ENCODE measurements at places on chromosomes 5 and 9. TPM values are rescaled to one million over a fixed set of nuclear protein-coding genes. Genes with fewer than 3 reads are reported as not detected.
A peak's percentile ranks its signal among the peaks of the same experiment; 100 is the strongest.

FOXI1 gene
- 7.8 TPM for polyA plus RNA-seq

OR1N2 gene
- not detected for polyA plus RNA-seq

NANS gene
- polyA plus RNA-seq: 40.8 TPM

ENTPD8 gene
- 0.34 TPM for polyA plus RNA-seq

SCAI gene
- 9.9 TPM for polyA plus RNA-seq

ZDHHC12 gene
- polyA plus RNA-seq: 14.4 TPM

USP20 gene
- 19.3 TPM for polyA plus RNA-seq

SPATA9 gene
- 1.9 TPM for polyA plus RNA-seq

SLC36A2 gene
- 6.2 TPM for polyA plus RNA-seq

SLC2A6 gene
- 1.0 TPM for polyA plus RNA-seq

STK32A gene
- polyA plus RNA-seq: 14.3 TPM

DNA sequence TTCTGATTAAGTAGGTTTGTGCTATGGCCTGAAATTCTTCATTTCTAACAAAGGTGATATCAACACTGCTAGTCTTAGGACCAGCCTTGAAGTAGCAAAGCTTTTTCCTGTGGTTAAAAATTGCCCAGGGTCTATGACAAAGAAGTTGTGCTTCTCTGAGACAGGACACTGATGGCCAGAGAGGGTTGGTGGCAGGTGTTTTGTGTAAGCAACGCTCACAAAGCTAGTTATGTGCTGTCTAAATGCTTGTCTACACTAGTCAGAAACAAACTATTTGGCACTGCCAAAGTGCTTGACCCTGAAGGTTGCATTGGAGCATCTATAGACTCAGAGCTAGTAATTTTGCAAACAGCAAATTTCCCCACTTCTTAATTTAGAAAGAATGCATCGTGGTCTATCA is 44.1 kb upstream of the SELENOP start:
- no peak for DNase-seq

DNA sequence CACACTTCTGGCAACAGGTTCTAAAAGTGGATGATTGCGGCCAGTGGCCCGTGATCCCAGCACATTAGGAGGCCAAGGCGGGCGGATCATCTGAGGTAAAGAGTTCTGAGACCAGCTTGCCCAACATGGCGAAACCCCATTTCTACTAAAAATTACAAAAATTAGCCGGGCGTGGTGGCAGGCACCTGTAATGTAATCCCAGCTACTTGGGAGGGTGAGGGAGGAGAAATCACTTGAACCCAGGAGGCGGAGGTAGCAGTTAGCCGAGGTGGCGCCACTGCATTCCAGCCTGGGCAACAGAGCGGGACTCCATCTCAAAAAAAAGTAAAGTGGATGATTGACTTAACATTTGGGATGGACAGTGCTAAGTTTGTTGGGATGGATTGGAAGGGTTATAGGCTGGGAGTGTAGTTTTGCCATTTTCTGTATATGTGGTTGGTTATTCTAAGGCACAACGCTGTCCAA is 3.4 kb downstream of the MATR3 start:
- DNase-seq: no peak

GRCh38 chr9:38031594-38031993 is 37.4 kb downstream of the SHB start:
- DNase-seq: no peak

- no peak for DNase-seq
Measured at GRCh38 chr5:24773261-24773660, 128.5 kb upstream of the CDH10 start.

GRCh38 chr5:112554101-112554977 is 135.3 kb upstream of the EPB41L4A start:
- no peak for DNase-seq

DNA sequence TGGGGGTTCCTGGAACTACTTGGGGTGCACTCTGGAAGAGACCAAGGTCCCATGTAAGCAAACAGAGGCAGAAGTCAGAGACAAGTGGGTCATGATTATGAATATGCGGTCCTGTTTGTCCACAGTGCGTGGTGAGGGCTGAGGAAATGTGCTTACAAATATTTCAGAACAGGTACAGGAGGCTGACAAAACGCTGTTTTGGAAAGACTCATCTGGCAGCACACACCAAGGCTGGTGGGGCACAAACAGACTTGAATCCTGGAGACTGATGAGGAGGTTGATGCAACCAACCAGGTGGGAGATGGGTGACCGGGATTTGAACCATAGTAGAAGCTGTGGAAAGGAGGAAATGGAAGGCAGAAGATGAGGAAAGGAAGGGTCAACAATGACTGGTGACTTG is 83.8 kb downstream of the ADRB2 start:
- no peak for DNase-seq

DNA sequence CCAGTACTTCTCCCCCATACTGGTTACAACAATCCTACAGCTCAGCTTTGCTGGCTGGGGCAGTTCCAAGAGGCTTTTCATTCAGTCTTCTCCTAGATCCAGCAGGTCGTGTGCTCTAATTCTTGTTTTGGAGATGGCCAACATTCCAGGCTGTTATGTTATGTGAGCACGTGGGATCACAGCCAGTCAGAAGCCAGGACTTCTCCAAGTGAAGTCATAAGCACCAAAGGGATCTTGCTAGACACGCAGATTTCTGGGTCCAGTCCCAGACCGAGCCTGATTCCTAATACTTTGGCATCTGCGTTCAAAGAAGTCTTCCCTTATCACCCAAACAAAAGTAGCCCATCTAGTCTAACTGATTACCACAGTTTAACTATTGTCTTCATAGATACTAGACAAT is 1.4 kb upstream of the LARP1 start:
- DNase-seq: no peak

- DNase-seq: no peak
Measured at GRCh38 chr5:79573983-79574890, 38.0 kb upstream of the TENT2 start.

DNA sequence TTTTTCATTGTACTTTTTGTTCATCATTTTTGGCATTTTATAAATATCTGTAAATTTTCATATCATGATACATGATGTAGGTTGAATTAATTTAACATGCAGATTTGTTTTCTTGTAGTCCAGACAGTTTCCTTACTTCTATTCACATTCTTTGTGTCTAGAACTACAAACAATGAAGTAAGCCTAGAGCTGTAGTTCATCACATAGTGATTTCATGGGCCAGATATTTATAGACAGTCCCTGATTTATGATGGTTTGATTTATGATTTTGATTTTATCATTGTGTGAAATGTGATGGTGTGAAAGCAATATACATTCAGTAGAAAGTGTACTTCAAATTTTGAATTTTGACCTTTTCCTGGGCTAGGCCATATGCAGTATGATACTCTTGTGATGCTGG is 139.0 kb downstream of the ARHGEF28 start:
- DNase-seq: no peak

- no peak for DNase-seq
Measured at GRCh38 chr9:71202931-71203330, 81.5 kb upstream of the TRPM3 start.

GRCh38 chr5:10445352-10445751 is 3.7 kb downstream of the ROPN1L start:
- DNase-seq: no peak

DNA sequence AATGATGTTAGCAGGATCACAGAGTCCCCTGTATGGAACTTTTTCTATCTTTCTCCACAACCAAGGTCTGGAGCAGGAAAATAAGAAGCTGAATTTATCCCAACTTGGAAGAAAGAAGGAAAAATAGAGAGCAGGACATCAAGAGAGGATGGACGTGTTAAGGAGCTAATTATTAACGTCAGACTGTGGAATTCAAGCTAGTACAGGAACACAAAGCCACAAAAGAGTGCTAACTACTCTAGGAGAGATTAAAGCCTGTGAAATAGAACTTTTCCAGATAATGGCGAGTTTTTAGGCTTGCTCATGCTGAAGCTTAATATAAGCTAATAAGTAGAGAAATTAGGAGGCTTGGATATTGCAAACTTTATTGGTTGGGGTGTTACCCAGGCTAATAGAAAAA is 632 bp upstream of the SPINK13 start:
- no peak for DNase-seq

- no peak for DNase-seq
Measured at GRCh38 chr5:100574716-100575115, 39.5 kb downstream of the FAM174A start.

GRCh38 chr5:147981074-147981473 is 74.7 kb upstream of the C5orf46 start:
- DNase-seq: no peak

- peak; percentile 16 for DNase-seq
Measured at GRCh38 chr5:75616971-75617621, 5.8 kb downstream of the ANKDD1B start.

GRCh38 chr5:67063791-67064190 is 132.8 kb downstream of the CD180 start:
- DNase-seq: no peak

DNA sequence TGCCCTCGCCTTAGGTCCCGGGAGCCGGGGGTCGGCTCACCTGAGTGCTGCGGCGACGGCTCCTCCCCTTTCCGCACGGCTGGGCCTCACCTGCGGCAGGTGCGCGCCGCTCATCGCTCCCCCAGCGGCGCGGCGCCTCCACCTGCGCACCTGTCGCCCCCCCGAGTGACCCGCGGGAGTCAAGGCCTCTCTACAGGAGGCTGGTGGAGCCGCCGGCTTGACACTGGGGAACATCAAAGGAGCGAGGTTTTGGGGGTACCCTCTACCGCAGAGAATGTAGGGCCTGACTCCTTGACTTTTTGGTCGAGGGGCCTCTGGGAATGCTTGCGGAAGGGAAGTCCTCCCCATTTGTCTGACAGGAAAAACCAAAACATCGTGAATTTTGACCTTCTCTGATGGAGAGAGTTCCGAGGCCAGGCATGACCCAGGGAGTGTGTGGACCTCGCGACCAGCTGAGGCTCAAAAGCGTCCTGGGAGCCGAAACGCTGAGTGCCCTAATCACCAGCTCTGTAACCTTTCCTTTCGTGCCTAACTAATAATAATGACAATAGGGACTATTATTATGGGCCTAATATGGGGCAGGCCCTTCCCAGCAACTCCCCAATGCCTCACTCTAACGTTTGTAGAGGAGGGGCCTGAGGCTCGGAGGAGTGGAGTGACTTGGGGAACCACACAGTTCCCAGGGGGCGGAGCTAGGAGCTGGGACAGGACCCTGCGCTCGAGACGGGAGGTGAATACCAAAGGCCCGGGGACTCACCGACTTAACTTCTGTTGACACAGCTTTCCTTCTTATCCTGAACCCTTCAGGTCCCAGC is 714 bp upstream of the IER5L start:
- no peak for DNase-seq

DNA sequence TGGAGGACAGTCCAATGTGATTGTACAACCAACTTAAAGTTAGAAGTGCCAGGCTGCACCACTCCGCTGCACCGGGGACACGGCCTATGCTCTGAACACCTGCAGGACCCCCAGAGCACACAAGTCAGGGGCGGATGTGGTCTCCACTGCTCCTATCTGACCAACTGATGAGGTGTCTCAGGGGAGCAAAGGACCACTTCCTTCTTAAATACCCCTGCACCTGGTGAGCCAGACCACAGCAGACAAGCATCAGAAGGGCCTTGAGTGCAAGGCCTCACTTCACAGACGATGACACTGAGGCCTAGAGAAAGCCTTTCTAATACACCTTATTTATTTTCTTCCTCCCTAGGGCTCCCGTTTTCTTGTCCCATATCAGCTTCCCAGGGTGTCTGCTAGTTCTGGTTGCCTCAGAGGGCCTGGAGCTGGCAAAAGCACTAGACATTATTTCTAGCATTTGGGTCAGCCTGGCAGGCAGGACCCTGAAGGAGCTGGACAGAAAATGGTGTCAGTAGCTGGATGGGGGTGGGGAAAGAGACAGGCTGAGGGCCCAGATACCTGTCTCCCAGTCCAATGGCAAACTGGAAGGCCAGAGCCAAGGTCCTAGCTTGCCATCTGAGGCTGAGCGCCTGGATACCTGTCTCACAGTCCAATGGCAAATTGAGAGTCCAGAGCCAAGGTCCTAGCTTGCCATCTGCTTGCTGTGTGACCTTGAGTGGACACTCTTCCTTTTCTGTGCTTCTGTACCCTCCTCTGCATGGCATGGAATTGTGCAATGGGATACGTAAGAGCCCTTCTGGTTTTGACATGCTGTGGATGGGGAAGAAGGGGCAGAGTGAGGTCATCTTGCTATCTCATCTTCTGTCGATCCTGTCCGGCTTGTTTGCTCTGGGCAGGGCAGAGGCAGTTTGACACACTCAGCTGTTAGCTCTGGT is 9.0 kb downstream of the CCDC69 start:
- DNase-seq: no peak

DNA sequence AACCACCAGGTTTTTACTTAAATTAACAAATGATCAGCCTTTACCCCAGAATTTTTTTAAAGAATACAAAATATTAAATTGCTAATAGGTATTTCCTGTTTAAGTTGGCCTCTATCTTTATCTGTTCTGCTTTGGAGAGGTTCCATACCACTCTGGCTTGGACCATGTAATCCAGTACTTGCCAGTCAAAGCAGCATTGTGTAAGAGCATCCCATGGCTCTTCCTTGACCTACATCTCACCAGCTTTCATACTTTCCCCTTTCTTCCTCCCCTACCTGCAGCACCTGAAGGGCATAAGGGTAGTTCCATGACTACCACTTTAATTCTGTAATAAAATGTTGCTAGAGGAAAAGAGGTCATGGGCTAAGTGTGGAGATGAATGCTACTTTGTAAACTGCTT is 140.8 kb upstream of the MTAP start:
- DNase-seq: no peak
